ENCODE measurements at places on chromosomes 4 and X.

DNA sequence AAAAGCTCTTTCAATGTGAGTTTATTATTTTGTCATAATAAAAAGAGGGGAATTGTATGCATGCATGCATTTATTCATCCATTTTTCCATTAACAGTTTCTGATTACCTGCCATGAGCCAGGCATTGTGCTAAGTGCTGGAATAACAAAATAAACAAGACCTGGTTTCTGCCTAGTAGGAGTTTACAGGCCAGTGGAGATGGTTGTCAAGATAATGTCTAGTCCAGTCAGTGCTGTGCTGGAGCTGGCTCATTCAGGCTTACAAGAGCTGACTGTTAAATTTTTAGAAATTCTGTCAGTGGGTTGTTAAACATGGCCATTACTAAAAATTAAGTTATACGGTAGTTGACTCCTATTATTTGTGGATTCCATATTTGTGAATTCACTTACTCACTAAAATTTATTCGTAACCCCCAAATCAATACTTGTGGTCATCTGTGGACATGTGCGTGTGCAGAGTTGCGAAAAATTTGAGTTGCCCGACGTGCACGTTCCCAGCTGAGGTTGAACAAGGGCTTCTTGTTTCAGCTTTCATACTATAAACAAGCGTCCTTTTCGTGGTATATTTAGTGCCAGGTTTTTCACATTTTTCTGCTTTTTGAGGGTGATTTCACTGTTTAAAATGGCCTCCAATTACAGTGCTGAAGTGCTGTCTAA, 172.3 kb upstream of the RPS6KA3 start:
- no peak for DNase-seq

- peak; percentile 65 for DNase-seq
These were observed 28.1 kb upstream of the SPON2 start for GRCh38 chr4:1200425-1201035.

DNA sequence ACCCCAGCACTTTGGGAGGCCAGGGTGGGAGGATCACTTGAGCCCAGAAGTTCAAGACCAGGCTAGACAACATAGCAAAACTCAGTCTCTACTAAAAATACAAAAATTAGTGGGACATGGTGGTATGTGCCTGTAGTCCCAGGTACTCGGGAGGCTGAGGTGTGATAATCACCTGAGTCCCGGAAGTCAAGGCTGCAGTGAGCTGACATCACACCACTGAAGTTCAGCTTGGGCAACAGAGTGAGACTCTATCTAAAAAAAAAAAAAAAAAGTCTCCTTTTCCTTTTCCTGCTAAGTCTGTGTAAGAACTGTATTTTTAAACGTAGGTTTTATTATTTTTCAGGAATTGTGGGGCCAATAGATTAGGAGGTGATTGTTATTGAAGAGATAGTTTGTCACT, 356.7 kb downstream of the ARHGAP24 start:
- no peak for DNase-seq

GRCh38 chr4:10761903-10762302, 77.3 kb upstream of the CLNK start:
- no peak for DNase-seq
